ENCODE measurements at places on chromosomes 4 and X.

- no peak for DNase-seq
These were observed 5.2 kb downstream of the KCNE5 start for GRCh38 chrX:109619771-109620170.

GRCh38 chr4:186805020-186805820 is 81.6 kb upstream of the FAT1 start:
- DNase-seq: no peak

- DNase-seq: peak; percentile 38
These were observed at the start of gene RNF212 for GRCh38 chr4:1113311-1114009. TSS of gene RNF212 (minus strand) at chr4:1113564. CDS start at chr4:1113464, 100 bp downstream.

- DNase-seq: no peak
These were observed 19.9 kb upstream of the CDS1 start for GRCh38 chr4:84563002-84563401.

GRCh38 chrX:52934704-52935469 is 23.4 kb downstream of the FAM156A start:
- DNase-seq: peak; percentile 92

DNA sequence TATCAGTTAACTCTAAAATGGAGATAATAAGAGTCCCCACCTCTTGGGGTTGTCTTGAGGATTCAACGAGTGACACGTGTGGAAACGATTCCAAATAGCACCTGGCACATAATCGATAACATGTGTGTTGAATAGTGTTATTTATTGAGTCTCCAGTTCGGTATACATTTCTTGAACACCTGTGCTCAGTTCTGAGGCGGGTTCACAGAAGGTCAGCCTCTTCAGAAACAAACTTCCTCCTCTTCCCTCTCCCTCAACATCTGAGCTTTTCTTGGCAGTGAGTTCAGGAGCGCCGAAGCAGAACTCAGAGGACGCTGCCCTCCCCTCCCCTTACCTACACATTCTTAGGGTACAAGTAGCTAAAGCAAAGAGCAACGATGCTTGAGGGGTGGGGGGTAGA is 934 bp downstream of the PDHA1 start:
- DNase-seq: no peak

GRCh38 chrX:136781180-136781797 is 557 bp upstream of the ARHGEF6 start:
- DNase-seq: peak; percentile 12

- no peak for DNase-seq
These were observed 408.0 kb upstream of the SPOCK3 start for GRCh38 chr4:167642250-167642649.

DNA sequence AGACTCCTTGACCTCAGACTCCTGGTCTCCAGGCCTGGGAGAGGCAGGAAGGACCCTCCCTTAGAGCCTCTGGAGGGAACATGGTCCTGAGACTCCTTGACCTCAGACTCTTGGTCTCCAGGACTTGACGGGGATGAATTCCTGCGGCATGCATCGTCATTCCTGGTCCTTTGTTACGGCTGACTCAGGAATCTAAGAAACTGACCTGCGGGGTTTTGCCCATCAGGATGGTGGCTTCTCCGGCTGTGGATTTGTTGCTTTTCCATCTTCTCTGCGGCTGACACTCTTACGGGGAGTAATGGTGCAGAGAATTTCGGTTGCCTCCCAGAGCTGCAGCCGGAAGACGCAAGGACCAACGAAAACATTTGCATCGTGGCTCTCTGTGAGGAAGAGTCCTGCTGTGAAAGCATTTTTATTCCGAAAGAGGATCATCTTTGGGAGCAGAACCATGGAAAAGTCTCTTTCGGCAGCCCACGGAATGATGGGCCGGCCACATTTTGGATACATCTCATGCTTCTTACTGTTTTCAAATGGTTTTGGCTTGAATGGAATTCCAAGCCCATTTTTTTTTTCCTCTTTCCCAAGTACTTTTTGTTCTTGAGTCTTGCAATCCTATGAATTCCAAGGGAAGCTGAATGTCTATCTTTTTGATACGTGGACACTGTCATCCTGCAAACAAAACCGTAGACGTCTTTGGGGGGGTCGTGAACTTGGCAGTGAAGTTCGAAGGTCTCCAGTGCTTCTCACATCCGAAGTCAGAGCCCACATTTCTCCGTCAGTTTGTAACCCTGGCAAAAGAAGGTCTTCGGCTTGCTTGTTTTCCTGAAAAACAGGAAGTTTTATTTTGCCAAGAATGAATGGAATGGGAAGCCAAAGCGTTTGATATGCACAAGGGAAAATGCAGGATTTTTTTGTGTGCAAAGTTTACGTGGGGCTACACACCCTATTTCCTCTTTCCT is 36.5 kb downstream of the SHOX start:
- DNase-seq: no peak

- DNase-seq: peak; percentile 58
These were observed 679.9 kb downstream of the RPA4 start for GRCh38 chrX:97563531-97564133.

- no peak for DNase-seq
These were observed 41.6 kb downstream of the AFM start for GRCh38 chr4:73523126-73523525.

- no peak for DNase-seq
These were observed 110.5 kb upstream of the NRK start for GRCh38 chrX:105711805-105712204.

GRCh38 chr4:76486588-76487276 is 51.7 kb downstream of the SHROOM3 start:
- no peak for DNase-seq

DNA sequence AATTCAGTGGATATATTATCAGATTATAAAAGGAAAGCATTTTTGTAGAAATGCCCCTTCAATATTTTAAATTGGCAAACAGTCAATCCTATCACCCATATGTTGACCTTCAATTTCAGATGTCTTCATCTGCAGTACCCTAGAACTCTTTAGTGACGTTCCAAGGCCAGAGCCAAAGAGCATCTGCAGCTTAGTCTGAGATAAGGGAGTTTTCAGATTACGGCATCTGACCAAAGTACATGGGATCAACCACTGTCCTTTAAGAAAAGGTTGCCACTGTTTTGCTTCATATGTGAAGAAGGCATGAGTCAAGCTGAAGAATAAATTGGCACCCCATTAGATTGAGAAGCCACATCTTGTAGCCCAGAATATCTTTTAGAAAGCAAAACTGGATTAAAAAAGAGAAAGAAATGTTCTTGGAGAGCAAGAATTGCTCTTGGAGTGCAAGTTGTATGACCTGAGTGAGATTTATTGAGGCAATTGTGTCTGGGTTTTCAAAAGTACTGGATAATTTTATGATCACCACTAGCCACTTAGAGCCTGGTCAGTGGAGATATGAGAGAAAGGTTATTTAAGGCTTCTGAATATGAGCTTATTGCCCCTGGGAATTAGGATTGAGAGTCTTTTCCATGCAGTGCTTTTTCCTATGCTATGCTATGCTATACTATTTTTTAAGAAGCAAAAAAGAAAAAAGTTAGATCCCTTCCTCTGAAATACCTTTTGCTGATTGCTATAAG is 251.9 kb upstream of the NR3C2 start:
- DNase-seq: no peak

- no peak for DNase-seq
These were observed 26.9 kb downstream of the IGSF1 start for GRCh38 chrX:131262200-131262599.

DNA sequence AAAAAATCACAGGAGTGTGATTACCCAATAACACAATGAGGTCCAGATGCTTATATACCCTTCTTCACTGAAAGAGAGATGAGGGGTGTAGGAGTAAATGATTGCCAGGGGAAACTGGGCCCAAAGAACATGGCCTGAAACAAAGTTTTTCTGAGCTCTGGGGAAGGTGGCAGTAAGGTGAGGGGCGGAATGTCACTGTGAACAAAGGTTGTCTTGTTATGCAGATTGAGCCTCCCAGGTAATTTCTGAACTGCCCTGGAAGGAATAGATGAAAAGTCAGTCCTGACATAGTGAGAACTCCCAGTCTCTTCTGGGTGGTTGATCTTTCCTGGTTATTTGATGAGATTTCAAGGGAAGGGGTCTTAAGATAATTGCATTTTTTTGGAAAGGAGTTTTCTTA is 2.5 kb upstream of the TMEM47 start:
- DNase-seq: no peak

DNA sequence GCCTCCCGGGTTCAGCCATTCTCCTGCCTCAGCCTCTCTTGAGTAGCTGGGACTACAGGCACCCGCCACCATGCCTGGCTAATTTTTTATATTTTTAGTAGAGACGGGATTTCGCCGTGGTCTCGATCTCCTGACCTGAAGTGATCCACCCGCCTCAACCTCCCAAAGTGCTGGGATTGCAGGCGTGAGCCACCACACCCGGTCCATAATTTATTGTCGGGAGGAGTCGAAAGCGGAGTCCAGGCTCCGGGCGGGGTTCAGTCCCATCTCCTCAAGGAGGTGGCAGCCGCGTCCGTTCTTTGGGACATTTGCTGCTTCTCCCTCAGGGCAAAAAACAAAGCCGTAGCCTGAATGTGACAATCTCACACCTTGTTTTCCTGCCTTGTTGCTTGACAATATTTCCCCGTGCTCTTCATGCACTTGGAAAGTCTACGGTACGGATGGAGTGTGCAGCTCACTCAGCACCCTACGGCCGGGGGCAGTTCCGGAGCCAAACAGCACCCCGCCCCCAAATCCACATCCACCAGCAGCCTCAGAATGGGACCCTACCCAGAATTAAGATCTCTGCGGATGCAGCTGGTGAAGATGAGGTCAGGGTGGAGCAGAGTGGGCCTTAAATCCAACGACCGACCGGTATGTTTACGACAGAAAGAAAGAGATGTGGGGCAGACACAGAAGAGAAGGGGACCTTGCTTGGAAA is 9.6 kb downstream of the GTPBP6 start:
- DNase-seq: no peak

- no peak for DNase-seq
These were observed 2.0 kb downstream of the NDST3 start for GRCh38 chr4:118036336-118036735.

DNA sequence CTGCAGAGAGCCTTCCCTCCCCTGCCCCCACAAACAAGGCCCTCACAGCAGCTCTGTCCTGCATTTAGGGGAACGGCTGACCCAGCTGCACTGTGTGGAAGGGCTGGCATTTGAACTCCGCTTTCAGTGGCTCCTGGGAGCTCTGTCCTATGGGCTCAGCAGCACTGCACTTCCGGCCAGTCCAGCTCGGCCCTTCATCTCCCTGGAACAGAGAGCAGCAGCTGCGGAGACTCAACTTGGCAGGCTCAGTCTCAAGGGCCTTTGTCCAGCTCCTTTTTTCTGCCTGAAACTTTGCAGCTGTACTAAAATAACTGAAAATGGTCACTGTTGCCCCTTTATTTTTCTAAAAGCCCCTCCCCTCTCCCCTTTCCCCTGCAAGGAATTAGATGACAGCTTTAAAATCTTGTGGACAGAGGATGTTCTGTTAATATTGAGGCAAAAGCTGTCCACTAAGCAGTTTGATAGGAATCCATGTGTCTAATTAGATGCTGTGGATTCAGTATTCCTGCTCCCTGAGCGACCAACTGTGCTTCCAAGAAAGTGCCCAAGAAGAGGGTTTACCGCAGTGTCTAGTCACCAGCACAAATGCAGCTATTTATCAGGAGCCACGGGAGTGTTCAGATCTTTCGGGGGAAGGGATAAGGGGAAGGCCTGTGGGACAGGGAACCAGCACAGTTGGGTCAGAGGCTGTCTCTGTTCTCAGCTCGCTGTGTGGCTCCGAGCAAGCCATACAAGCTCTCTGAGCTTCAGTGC is 133.1 kb downstream of the AFAP1 start:
- no peak for DNase-seq

DNA sequence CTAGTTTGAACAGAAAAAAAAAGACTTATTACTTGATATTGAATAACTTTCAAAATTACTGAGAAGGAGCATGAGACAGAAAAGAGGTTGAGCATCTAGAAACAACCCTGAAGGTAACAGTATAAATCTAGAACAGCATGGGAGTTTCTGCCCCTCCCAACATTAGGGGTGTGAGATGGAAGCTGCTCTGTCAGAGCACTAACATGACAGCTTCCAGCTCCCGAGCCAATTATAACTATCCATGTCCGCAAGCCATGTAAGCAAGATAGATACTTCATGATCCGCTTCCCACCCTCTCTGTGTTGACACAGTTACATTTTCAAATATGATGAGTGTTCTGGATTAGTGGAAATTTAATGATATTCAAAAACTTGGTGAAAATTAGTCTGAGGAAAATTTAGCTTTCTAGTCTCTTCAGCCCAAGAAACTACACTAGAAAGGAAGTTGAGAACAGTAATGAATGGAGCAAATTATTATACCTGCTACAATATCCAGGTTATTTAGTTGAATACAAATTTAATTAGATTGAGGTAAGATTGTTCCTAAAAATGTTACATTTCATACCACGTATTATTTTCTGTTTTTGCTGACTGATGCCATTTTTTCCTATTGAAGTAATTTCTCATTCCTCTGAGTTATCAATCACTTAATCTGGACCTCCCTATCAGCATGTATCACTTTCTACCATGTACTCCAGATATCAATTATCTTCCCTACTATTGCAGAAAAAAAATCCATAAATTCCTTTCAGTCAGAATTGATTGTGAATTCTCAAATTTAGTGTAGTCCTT is 129.3 kb upstream of the SLIT2 start:
- no peak for DNase-seq

- DNase-seq: no peak
These were observed 4.4 kb downstream of the ABCD1 start for GRCh38 chrX:153728951-153729631.

- no peak for DNase-seq
These were observed 23.7 kb downstream of the RWDD4 start for GRCh38 chr4:183635321-183635720.

DNA sequence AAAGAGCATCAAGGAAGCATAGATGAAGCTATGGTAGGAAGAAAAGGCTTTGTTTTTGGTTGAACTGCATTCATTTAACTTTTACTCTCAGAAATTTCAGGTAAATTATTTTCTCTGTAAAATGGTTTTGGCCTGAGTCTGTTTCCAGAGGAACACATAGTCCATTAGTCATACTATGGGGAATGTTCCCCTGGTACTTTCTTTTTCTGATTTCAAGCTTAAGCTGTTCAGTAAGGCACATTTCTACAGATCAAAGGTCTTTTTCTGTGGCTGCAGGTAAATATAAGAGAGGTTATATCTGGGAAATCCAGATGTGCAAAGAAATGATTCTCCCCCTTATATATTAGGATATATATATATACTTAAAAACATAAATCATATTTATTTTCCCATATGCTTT is 1744.4 kb upstream of the ADGRL3 start:
- no peak for DNase-seq

DNA sequence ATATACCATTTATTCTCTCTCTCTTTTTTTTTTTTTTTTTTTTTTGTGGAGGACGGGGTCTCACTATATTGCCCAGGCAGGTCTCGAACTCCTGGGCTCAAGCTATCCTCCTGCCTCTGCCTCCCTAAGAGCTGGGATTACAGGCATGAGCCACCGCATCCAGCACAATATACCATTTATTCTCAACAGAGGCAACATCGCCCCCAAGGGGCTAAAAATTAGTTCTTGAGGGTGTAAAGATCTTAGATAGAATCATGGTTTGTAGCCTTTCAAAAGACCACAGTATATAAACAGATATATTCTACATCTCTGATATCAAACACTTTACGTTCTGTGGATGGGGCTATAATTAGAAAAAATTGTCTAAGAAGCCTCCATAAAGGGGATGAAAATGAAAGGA is 39.8 kb upstream of the TCEAL2 start:
- no peak for DNase-seq

- peak; percentile 8 for DNase-seq
These were observed 41.6 kb upstream of the UGT2B7 start for GRCh38 chr4:69054578-69055200.

Data from AG08396 (cell line).